BJ (cell line): ENCODE measurements at places on chromosomes 4 and X.
A peak's percentile ranks its signal among the peaks of the same experiment; 100 is the strongest.

DNA sequence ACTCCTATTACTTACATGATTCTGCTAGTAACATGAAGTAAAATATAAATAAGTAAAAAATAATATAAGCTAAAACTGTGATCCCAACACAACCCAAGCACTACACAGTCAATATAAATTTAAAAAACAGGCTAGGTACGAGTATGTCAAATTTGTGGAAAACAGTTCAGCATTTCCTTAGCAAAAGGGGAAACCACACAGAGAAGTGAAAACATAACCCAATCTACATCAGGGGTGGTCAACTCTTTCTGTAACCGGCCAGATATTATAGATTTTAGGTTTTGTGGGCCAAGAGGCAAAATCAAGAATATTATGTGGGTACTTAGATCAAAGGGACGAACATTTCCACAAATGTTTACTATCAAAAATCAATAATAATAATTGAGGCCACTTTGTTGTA, 70.1 kb downstream of the CHST7 start:
- no peak for DNase-seq

DNA sequence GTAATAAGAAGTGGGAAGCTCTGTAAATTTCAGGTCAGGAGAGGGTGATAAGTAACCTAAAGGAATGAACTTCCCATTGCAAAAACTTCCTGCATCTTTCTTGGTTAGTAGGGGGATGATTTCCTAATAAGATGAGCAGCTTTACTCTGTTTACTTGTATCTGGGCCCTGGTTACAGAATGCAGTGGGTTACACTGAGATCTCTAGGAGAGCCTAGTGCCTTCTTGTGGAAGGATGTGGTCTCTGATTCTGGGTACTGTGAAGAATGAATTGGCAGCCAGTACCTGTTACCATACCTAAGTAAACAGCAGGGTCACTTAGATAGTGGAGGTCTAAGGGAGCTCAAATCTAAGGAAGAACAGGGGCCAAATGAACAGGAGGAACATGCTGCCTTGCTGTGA, 320.6 kb downstream of the ARHGAP10 start:
- DNase-seq, result no peak

- peak; percentile 9 for DNase-seq
Observed at GRCh38 chr4:78684325-78685079, 91.6 kb upstream of the BMP2K start.

- DNase-seq, result peak; percentile 61
Observed at GRCh38 chr4:169583563-169583962, 28.8 kb downstream of the NEK1 start.

GRCh38 chr4:5526080-5526846, 182.1 kb downstream of the EVC2 start:
- DNase-seq, result no peak

- DNase-seq, result no peak
Observed at GRCh38 chrX:68867458-68868112, 38.8 kb downstream of the EFNB1 start.

DNA sequence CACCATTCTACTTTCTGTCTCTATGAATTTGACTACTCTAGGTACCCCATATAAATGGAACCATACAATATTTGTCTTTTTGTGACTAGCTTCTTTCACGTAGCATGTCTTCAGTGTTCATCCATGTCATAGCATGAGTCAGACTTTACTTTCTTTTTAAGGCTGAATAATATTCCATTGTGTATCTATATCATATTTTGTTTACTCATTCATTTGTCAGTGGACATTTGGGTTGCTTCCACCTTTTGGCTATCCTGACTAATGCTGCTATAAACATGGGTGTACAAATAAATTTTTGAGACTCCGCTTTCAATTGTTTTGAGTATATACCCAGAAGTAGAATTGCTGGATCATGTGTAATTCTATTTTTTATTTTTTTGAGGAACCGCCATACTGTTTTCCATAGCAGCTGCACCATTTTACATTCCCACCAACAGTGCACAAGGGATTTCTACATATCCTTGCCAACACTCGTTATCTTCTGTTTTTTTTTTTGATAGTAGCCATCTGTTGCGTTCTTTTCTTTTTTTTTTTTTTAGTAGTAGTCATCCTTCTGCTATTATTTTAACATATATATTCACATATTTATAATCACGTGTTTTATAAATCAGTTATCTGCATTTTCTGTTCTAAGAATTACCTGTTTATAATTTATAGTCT, 158.0 kb upstream of the MED14 start:
- DNase-seq, result no peak

DNA sequence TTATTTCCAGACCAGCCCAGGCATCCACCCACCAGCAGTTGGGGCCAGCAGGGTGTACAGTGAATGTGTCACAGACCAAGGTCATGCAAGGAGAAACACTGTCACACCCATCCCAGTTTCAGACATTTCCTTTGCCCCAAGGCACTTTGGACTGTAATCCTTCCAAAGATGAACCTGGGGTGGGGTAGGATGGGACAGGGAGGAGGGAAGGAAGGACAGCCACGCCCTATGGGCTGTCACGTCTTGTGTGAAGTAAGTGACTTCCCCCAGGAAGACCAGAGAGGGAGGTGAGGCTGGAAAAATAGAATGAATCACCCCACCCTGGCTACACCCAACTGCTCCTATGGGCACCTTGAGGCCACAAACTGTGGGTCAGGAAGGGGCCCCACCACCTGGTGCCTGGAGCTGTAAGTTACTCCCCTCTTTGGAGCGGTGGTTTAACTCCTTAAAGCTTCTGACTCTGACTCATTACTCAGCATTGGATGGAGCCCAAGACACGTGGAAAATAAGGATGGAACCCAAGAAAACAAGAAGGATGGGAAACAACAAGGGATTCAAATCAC, 349.9 kb upstream of the KLF3 start:
- no peak for DNase-seq

DNA sequence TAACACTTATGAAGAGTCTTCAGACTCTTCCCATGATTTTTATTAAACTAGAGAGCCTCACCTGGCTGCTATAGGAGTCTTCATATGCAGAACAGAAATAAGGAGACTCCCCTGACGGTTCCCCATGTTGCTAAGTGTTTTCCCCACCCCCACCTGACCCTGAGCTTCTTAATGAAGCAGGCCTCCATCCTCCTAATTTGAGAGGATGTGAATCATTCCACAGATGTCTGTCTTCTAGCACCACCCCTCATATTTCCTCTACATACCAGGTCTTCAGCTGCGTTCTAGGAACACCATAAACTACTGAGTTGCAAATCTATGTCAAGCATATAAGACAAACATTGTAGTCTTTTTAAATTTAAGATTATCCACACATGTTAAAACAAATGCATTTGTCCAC, 36.9 kb downstream of the RP2 start:
- no peak for DNase-seq
